ENCODE measurements at places on chromosomes 3 and 15.

DNA sequence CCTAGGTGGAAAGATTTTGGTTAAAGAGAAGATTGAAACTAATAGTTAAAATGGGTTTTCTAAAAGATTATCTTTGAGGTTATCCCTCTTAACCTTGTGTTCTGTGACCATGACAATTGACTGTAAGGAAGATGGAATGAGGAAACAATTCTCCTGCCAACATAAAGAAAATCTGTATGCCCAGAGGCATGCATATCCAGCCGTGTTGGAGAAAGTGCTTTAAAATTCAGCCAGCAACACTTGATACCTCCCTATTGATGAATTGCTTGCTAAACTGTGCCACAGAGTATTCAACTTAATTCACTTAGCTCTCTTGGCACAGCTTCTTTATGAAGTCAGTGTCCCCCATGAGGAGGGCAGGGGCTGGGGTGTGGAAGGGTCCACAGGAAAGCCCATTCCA, 203.5 kb downstream of the UBE2E2 start:
- DNase-seq, result no peak

DNA sequence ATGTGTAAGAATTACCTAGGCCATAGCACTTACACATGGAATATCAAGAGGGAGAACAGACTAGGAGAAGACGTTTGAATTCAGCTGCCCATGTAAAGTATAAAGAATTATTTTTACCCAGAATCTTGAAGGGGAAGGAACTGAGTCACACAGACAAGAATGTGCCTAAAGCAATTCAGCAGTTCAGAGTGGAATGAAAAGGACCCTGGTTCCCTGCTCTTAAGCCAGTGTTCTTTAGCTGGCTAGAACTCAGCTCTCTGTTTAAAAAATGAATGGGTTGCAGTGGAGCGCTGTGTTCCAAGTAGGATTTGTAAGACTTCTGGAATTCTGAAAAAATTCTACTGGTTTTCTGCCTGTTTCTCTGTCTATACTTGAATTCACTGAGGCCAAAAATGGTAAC, 440.2 kb downstream of the LPP start:
- DNase-seq, result no peak

GRCh38 chr15:80168421-80168820, 15.6 kb downstream of the FAH start:
- DNase-seq, result no peak

- no peak for DNase-seq
Measured at GRCh38 chr3:185924375-185924774, 13.4 kb downstream of the TRA2B start.

GRCh38 chr15:37007301-37007700, 93.0 kb downstream of the MEIS2 start:
- DNase-seq, result peak; percentile 25

- no peak for DNase-seq
Measured at GRCh38 chr15:67745073-67746006, 80.0 kb upstream of the SKOR1 start.

DNA sequence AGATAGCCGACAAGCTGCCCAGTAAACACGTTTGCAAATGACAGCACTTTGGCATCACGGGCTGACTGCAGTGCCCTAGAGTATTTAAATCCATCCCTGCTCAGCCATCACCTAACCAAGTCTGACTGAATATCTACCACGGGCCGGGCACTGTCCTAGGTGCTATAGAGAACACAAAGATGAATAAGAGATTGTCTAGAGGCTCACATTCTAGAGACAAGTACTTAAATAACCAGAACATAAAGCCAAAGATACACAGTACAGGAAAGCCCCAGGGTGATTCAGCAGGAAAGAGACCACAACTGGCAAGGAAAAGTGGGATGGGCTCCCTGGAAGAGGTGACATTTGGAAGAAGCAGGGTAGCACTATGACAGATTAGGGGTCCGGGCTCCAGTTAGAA, 103.5 kb downstream of the MYLK start:
- no peak for DNase-seq

DNA sequence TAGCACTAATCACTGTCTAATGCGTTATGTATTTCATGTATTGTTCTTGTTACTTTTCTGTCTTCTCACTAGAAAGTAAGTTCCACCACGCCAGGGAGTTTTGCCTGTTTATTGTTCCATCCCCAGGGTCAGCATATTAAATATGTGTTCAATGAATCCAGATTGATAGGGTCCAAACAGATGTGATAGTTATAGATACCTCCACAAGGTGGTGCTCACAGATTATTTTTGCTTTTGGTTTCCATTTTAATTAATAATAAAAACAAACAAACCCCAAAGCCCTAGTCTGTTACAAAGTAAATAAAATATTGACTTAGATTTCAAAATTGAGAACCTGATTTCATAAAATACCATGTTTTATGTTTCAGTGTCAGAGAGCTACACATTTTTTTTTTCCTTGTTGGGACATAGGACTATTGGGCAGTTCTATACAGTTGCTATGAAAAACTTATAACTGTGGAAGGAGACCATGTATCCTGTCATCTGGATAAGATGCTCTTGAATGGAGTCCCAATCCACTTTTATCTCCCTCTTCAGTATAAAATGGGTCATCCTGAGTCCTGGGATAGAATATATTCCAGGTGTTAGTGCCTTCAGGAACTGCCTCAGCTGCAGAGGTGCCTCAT, 12.4 kb downstream of the OTOL1 start:
- DNase-seq, result peak; percentile 40

DNA sequence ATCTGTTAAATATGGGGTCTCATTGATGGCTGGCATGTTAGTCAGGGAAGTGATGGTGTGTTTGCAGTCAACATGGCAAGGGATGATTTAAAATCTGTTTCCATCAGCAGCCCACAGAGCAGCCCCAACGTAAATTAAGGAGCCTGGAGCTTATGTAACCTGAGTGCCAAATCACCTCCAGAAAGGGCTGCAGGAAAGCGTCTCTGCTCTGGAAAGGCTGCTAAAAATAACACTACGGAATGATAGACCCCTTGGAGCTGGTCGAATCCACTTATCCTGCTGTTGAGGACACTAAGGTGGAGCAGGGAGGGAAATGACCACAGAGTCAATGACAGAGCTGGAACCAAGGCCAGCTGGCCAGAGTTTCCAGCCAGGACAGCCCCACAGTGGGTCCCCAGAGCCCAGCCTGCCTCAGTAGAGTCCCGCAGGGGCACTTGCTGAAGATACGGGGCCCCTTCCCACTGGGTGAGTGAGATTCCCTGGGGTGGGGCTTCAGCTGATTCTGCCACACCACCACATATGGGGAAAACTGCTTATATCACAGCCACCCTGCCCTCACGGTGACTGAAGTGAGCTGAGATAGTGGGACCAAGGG, 63.5 kb downstream of the EPHB1 start:
- DNase-seq, result peak; percentile 92

DNA sequence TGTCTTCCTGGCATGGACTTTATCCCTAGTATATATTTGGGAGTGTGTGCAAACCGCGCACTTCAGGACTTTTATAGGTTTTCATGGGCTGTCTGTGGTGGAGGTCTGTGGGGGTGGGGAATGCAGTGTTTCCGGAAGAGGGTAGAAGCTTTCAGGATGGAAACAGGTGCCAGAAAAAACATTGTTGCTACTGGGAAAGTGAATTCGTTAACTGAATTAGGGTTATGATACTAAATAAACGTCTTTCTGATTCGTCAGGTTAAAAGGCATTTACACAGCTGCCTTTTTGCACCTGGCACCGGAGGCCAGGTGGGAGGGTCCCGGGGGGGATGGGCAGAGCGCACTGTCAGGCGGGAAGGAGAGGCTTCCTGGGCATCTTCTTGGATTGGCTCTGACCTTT, 62.1 kb downstream of the SLCO3A1 start:
- peak; percentile 93 for DNase-seq

- DNase-seq, result no peak
Measured at GRCh38 chr3:124676236-124676635, 54.0 kb upstream of the UMPS start.

- DNase-seq, result no peak
Measured at GRCh38 chr15:43867096-43867495, 40.3 kb downstream of the WDR76 start.

DNA sequence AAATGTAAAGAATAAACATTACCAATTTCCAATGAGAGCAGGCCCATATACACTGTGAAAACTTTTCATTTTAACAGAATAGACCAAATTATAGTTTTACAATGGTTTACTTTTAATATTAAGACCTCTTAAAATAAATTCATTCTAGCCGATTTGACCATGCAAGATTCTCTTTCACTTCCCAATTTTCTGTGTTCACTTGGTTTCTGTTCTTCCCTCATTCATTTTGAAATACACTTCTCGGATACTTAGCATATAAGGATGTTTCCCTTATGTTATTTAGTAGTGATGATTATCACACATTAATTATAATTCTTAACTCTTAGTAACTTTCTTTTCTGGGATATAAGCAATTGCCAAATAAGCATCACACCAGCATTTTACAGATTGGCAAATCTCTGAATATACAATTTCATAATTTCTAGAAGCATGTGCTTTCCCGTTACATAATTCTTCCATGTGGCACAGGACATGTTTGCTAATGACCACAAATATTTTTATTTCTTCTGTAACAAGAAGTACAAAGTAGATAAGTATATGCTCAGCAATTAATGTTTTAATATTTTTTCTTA, 13.9 kb downstream of the OR5H15 start:
- DNase-seq, result no peak

- peak; percentile 97 for DNase-seq
Measured at GRCh38 chr15:29756358-29757267, 65.7 kb downstream of the TJP1 start.

DNA sequence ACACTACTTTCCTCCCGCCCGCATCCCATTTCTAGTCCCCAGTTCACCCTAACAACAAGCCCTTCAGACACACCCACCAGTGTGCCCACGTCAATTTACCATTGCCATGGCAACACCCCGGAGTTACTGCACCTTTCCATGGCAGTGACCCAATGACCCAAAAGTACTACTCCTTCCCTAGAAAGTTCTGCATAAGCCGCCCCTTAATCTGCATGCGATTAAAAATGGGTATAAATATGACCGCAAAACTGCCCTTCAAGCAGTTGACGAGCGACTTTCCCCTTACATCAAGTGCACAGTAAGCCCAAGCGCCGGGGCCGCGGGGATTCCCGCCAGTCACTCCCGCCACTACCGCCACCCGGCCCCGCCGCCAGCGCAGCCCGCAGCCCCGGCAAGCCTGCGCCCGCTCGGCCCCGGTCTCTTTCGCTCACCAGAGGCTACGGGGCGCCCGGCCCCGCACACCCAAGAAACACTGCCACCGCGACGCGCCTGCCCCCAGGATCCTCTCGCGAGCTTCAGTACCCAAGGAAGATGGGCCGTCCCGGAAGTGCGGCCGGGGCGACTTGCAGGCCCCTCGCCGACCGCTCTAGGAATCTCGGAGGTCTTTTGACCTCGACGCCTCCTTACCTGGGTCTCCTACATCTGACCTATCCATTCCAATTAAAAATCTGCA, 27.2 kb upstream of the ZNF502 start:
- peak; percentile 93 for DNase-seq

DNA sequence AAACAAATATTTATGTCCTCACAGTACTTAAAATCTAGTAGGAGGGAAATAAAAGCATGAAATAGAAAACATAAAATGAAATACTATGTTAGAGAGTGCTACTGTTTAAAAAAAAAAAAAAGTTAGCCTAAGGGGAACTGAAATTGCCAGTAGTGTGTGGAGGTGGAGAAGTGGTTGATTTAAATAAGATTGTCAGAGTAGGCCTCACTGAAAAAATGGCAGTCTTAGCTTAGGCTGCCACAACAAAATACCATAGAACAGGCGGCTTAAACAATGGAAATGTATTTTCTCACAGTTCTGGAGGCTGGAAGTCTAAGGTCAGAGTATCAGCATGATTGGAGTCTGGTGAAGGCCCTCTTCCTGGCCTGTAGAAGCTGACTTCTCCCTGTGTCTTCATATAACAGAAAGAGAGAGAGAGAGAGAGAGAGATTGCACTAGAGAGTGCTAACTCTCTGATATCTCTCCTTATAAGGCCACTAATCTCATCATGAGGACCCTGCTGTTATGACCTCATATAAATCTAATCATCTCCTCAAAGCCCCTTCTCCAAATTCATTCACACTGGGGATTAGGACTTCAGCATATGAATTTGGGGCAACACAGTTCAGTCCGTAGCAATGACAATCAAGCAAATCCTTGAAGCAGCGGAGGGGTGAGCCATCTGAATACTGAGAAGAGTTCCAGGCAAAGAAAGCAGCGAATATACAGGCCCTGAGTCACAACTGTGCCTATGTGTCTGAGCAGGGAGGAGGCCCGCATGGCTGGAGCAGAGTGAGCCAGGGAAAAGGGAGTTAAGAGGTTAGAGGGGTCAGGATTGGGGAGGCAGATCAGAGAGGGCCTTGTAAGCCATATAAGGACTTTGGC, 23.6 kb upstream of the LRRC34 start:
- DNase-seq, result no peak

GRCh38 chr3:69776920-69777581, 37.8 kb downstream of the MITF start:
- no peak for DNase-seq

GRCh38 chr3:138477120-138477519, 42.7 kb downstream of the ESYT3 start:
- DNase-seq, result no peak

DNA sequence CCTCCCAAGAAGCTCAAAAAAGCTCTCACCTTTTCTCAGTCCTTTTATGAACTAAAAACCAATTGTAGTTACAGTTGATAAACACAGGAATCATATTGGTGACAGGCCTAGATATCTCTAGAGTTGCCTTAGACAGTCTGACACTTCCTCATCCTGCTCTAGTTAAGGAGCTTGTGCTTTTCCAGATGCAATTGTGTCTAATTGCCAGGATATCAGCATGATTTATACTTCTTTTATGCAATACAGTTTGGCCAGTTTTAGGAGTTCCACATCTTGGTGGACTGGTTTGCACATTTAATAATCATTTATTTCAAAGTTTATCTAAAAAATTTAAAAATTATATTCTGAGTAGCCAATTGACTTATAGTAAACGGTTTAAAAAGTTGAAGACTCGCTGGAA, 95.7 kb downstream of the DUT start:
- DNase-seq, result no peak

- no peak for DNase-seq
Measured at GRCh38 chr3:133820129-133820528, 14.5 kb downstream of the SRPRB start.

DNA sequence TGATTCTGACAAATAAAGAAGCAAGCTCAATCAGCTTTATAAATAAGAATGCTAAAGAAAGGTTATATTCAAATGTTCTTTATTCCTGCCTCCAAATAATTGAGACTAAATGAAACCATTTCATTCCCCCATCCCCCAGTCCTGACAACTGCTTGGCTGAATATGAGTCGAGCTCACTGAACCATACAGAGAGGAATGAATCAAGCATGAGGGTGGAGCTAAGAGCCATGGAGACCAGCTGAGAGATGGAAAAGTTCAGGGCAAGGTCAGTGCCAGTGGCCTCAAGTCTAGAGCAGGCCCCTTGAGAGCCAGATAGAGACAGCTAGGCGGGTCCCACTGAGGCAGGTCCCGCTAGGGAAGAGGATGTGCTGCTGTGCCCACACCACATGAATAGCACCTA, 188.7 kb upstream of the EIF1B start:
- DNase-seq, result peak; percentile 16

GRCh38 chr3:127938800-127939199, 23.8 kb downstream of the KBTBD12 start:
- DNase-seq, result no peak

GRCh38 chr3:188595890-188596376, 442.0 kb downstream of the LPP start:
- no peak for DNase-seq

GRCh38 chr3:98994128-98994762, 92.8 kb upstream of the DCBLD2 start:
- no peak for DNase-seq
